Aorta (tissue), 5 donors: ENCODE measurements at places on chromosomes 7 and 10. TPM values are rescaled to one million over a fixed set of nuclear protein-coding genes. Genes with fewer than 3 reads are reported as not detected.

The NOS3 gene
- 28.1 TPM for total RNA-seq

DNA sequence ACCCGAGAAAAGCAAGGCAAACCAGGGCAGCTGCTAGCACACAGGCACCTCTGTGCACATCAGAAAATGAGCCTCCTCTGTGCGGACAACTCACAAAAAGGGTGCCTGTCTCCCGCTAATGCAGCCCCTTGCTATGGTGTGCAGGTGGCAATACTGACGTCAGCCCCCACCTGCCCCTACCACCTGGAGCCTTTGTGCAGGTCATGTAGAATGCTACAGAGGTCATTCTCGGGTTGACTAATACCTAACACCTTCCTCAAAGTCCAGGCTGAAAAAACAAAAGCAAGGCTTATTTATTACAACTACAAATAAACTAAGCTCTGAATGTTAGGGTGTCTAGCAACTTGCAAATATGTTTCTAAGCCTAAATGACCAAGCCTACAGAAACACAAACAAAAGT lies 13.9 kb downstream of the PIP4K2A start:
- peaks cover 3% of the 10 kb centered on the region for H3K4me1 ChIP-seq
- no peak overlapping the region for H3K4me3 ChIP-seq
- H3K27ac ChIP-seq: no peak overlapping the region
- no peaks in the 10 kb centered on the region for H3K27me3 ChIP-seq
- no peaks in the 10 kb centered on the region for H3K36me3 ChIP-seq

DNA sequence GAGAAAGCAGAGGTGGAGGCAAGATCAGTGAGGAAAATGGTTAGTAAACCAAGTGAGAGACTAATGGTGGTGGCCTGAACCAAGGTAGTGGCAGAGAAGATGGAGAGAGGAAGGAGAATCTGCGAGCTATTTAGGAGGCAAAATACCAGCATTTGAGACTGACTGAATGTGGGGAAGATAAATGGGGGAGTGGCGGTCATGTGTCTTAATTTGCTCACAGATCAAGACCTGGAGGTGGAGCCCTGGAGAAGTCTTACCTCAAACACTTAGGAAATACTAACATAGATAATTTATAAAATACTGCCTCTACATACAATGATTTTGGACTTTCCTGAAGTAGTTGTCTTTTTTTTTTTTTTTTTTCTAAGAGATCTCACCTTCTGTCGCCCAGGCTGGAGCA lies 34.7 kb downstream of the ICA1 start:
- H3K4me3 ChIP-seq: no peak overlapping the region
- no peaks in the 10 kb centered on the region for H3K36me3 ChIP-seq
- H3K27ac ChIP-seq: no peak overlapping the region
- no peaks in the 10 kb centered on the region for H3K4me1 ChIP-seq

The PRTFDC1 gene
- 3.1 TPM for total RNA-seq

DNA sequence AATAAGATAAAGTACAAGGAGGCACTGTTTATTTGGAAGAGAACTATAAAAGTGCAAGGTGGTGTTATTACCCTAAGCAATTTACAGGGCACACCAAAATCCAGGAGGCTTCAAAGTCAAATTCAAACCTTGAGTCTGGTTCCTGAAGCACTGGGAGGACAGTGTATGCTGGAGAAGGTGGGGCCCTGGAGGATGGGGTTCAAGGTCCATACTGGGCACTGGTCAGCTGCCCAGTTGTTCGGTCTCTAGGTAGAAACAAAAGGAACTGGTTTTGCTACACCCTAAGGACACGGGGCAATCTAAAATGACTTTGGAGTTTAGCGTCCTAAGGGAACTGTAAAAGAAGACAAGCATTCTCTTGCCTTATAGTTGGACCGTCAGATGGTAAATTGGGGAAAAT lies 78.4 kb upstream of the ELMO1 start:
- H3K27ac ChIP-seq: no peak overlapping the region
- H3K4me3 ChIP-seq: no peak overlapping the region
- no peaks in the 10 kb centered on the region for H3K36me3 ChIP-seq
- no peaks in the 10 kb centered on the region for H3K27me3 ChIP-seq

DNA sequence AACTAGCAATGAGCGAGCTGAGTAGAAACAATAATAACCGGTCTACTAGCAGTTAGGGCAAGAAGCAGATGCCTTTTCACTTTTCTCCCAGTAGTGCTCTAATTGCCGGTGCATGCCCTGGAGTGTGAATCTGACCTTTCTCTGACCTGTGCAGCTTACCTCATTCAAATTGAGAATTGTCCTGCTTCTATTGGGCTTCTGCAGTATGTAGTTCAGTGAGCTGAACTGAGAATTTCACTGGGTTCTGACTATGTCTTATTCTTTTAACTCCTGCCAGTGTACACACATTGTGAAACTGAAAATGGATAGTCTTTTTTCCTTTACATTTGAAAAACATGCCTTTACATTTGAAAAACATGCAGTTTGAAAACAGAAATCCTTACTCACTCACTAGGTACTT lies 157.9 kb upstream of the GRM3 start:
- no peaks in the 10 kb centered on the region for H3K27me3 ChIP-seq
- no peaks in the 10 kb centered on the region for H3K4me1 ChIP-seq
- no peaks in the 10 kb centered on the region for H3K36me3 ChIP-seq
- no peak overlapping the region for H3K27ac ChIP-seq

- DNase-seq: no peak
- H3K36me3 ChIP-seq: peaks cover 9% of the 10 kb centered on the region
These were observed 167.0 kb downstream of the ARID5B start for GRCh38 chr10:62068464-62068863.

DNA sequence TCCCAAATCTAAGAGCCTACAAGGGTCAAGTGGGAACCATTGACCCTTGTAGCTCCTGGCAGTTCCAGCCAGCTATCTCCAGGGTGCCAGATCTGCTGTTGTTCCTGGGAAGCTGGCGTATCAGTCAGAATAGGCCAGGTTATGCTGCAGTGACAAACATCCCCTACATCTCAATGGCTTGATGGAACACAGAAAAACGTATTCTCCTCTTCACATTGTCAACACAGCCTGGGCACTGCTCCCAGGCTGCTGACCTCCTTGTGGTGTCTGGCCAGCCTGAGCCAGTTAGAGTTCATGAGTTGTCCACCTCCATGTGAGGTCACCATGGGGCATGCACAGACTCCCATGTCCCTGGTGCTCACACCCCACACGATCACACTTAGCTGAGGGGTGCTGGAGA lies 9.5 kb upstream of the TNRC18 start:
- H3K4me3 ChIP-seq: no peak overlapping the region
- no peaks in the 10 kb centered on the region for H3K27me3 ChIP-seq
- no peaks in the 10 kb centered on the region for H3K36me3 ChIP-seq
- H3K4me1 ChIP-seq: no peaks in the 10 kb centered on the region

GRCh38 chr7:83413831-83414230 lies 235.1 kb downstream of the SEMA3E start:
- no peaks in the 10 kb centered on the region for H3K27me3 ChIP-seq
- DNase-seq: no peak
- H3K36me3 ChIP-seq: no peaks in the 10 kb centered on the region
- H3K27ac ChIP-seq: no peak overlapping the region

The SLC26A5 gene
- total RNA-seq: 0.78 TPM

The CYP2E1 gene
- total RNA-seq: 3.4 TPM

The CTTNBP2 gene
- total RNA-seq: 29.6 TPM

The MAT1A gene
- total RNA-seq: 0.60 TPM

DNA sequence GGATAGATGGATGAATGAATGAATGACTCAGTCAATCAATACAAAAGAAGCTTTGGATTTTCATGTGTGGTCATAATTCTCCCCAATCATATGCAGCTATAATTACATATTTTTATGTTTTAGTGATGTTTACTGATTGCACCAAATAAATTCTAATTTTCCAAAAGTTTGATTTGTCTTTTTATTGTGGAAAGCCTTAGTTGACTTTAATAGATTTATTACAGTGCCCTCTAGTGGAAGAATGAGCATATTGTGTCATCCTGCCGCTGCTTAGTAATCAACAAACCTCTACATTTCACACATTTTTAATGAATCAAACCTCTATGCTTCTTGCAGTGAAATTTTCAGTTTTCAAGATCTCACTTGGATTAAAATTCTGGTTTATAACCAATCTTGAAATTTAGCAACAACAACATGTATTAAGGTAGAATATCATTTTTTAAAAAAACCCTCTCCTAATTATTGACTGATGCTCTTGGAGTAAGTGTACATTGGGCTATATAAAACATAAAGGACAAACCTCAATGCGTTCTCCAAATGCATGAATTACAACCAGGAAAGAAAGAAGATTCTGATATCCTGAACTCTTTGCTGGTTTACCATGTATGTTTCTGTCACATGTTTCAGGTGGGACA lies 55.6 kb upstream of the PNLIP start:
- H3K4me1 ChIP-seq: no peaks in the 10 kb centered on the region
- no peaks in the 10 kb centered on the region for H3K27me3 ChIP-seq
- H3K36me3 ChIP-seq: no peaks in the 10 kb centered on the region

GRCh38 chr7:114939484-114940097 lies 17.7 kb downstream of the MDFIC start:
- no peak for DNase-seq
- H3K36me3 ChIP-seq: peaks cover 2% of the 10 kb centered on the region
- no peak overlapping the region for H3K27ac ChIP-seq
- H3K27me3 ChIP-seq: no peaks in the 10 kb centered on the region
- no peak overlapping the region for H3K4me3 ChIP-seq

The SYT15B gene
- total RNA-seq: 2.7 TPM

DNA sequence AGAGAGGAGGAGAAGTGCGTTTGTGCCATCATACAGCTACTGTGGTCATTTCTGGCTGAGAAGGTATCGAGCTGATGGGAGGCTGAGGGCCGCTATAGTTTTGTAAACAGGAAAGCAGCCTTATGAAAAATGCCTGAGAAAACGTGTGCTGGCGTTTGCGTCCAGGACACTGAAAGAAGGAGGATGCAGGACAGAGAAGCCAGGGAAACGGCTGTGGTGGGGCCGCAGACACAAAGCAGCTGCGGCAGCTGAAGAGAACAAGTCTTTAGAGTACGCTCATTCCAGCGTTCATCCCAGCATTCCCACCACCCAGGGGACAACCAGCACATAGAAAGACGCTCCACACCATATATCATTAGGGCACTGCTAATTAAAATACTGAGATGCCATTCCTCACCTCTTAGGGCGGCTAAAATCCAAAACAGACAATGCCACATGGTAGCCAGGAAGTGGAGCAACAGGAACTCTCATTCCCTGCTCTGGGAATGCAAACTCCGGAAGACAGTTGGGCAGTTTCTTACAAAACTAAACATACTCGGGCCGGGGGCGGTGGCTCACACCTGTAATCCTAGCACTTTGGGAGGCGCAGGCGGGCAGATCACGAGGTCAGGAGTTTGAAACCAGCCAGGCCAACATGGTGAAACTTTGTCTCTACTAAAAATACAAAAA lies 18.4 kb downstream of the GNA12 start:
- H3K4me1 ChIP-seq: no peaks in the 10 kb centered on the region
- H3K27me3 ChIP-seq: no peaks in the 10 kb centered on the region
- no peak overlapping the region for H3K4me3 ChIP-seq
- no peaks in the 10 kb centered on the region for H3K36me3 ChIP-seq
- no peak overlapping the region for H3K27ac ChIP-seq
- DNase-seq: no peak

GRCh38 chr7:98228801-98229200 lies 17.6 kb downstream of the BHLHA15 start:
- no peaks in the 10 kb centered on the region for H3K4me1 ChIP-seq
- H3K27ac ChIP-seq: no peak overlapping the region
- DNase-seq: no peak
- no peak overlapping the region for H3K4me3 ChIP-seq

The SUN3 gene
- not detected for total RNA-seq

The ABCB4 gene
- total RNA-seq: 7.4 TPM

DNA sequence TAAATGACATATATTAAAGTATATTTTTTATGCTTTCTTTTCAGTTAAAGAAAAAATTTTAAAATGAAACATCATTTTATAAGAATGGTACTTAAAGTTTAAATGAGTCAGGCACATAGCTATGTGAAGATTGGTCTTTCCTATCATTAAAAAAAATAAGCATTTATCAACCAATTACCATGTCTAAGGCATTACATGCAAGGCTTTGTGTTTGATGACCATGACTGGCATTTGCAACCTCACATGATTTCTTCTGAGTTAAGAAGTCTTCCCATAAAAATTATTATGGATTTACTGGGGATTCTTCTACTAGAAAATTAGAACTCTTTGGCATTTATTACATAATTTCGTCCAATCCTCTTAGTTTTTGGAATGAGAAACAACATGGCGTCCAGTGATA lies 776.1 kb downstream of the MAGI2 start:
- no peak for DNase-seq
- no peak overlapping the region for H3K4me3 ChIP-seq
- no peaks in the 10 kb centered on the region for H3K4me1 ChIP-seq
- no peak overlapping the region for H3K27ac ChIP-seq
- no peaks in the 10 kb centered on the region for H3K27me3 ChIP-seq

GRCh38 chr7:101701153-101701794 lies 72.2 kb upstream of the MYL10 start:
- no peak for DNase-seq
- H3K27ac ChIP-seq: no peak overlapping the region
- no peak overlapping the region for H3K4me3 ChIP-seq
- no peaks in the 10 kb centered on the region for H3K36me3 ChIP-seq
- peaks cover 3% of the 10 kb centered on the region for H3K27me3 ChIP-seq

The GPR37 gene
- 0.99 TPM for total RNA-seq

DNA sequence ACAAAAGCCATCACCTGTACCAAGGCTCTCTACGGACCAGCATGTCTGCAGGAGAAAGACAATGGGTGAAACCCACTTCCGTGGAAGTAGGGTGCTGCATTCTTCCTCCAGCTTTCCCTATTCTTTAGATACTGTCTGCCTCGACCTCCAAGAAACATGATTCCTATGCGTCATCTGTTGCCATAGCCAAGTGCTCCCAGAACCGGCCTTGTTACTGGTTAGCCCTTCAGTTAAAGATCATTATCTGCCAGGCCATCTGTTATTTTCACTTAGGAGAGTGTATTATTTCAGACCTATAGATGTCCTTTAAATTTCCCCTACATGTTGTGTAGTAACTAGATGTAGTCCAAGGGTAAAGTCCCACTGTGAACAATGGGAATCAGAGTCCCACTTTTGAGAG lies 89.0 kb upstream of the KIAA1217 start:
- DNase-seq: no peak
- no peaks in the 10 kb centered on the region for H3K27me3 ChIP-seq
- H3K27ac ChIP-seq: no peak overlapping the region
- H3K4me3 ChIP-seq: no peak overlapping the region

GRCh38 chr10:76354921-76355320 lies 923.5 kb downstream of the LRMDA start:
- no peak for DNase-seq
- H3K4me1 ChIP-seq: peaks cover 2% of the 10 kb centered on the region
- no peak overlapping the region for H3K4me3 ChIP-seq

The BLNK gene
- total RNA-seq: 4.1 TPM
